NCI-H748 treated with DMSO at 0.1 percent for 48 hours (cell line): ENCODE measurements at places on chromosomes 1 and 21.

DNA sequence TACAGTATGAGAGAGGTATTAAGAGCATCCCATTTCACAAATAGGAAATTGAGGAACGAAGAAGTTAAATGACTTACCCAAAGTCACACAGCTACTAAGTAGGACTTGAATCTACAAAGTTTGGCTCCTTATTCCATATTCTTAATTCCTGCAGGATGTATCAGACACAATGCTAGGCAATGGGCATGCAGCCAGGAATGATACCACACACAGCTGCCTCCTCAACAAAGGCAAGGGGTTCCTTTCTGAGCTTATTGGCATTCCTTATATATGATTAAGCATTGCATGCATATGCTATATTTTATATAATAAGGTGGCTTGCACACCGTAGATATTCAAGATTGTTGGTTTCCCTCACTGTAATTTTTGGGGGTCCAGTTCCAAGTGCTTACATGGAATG, 34.2 kb upstream of the JUN start:
- DNase-seq: no peak

GRCh38 chr1:21801100-21801499, 11.0 kb upstream of the LDLRAD2 start:
- DNase-seq: no peak

GRCh38 chr1:89350298-89350697, 13.6 kb upstream of the GBP6 start:
- no peak for DNase-seq

DNA sequence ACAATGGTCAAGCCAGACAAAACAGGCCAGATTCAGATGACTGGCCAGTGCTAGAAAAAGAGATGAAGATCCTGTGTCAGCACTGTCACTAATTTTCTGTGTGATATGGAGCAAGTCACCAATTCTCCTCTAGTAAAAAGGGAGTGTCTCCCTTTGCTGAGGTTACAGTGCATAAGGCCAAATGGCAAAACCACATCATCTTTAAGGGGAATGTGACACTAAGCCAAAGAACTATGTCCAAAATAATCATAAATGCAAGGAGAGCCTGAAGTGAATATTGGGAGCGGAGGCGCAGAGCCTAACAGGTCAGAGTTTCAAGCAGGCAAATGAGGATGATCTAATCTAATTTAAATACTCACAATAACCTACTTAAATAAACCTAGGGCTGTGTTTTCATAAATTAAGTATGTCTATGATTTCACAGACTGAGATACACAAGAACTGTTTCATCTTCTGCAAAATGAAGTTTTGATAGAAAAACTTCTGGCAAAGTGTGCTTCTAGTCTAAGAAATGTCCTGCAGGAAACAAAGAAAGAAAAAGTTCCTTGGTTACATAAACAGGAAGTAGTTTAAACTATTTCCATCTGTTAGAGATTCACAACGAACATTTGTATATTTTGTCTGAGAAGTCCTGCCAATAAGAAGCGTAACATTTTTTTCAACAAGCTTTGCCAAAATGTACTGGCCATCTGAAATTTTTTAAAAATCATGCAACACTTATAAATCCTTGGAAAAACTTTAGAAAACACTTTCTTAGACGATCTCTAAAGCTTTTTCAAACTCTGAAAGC, 290.2 kb downstream of the LRRC40 start:
- DNase-seq: no peak

GRCh38 chr1:161258439-161259344, at the start of gene PCP4L1:
PCP4L1 (plus strand) TSS chr1:161258745; CDS start chr1:161258975, 230 bp downstream.
- peak; percentile 68 for DNase-seq

DNA sequence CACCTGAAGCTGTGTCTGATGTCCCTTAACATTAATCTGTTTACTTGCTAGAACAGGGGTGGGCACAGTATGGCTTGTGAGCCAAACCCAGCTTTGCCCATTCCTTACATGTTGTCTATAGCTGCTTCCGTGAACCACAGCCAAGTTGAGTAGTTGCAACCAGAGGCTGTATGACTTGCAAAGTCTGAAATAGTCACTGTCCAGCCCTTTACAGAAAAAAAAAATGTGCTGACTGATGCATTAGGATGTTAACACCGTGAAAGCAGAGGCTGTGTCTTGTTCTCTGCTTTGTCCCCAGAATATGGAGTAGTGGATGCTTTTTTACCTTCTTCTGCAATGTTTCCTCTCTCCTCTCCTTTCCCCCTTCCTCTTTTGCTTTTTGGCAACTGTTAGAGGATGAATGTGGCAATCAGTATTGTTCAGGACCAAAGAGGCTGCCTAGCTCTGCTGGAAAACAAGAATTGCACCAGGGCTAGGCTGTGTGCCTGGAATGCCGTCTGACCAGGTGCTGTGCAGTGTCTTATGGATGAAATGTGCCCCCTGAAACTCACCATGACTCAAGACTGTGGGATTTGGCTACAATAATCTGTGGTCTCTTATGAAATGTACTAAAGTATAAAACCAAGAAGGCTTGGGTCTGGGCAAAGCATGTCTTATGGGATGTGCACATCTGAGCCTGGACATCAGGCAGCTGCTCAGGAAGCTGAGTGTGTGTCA, 79.6 kb upstream of the GCLM start:
- DNase-seq: no peak

DNA sequence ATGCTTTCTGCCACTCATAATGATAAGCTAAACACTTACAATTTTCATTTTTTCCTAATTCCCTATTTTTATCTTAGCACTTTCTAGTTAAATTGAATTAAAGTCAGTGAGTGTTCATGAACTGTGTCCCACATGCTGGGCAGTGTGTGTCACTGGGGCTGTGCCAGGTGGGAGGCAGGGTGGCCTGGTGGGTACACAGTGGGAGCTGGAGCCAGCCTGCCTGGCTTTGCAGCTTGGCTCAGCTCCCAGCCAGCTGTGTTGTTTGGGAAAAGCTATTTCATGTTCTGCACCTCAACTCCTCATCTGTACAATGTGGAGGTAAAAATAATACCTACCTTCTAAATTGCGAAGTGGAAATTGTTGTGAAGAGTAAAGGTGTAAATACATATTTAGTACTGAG, 238.4 kb downstream of the PLA2G4A start:
- peak; percentile 62 for DNase-seq

DNA sequence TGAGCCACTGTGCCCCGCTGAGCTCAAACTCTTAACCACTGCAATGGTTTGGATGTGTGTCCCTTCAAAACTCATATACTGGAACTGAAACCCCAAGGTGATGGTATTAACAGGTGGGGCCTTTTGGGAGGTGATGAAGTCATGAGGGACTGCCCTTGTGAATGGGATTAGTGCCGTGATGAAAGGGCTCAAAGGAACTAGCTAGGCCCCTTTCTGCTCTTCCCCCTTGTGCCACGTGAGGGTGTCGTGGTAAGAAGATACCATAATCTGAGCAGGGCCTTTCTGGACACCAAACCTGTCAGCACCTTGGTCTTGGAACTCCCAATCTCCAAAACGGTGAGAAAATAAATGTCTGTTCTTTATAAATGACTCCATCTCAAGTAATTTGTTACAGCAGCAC, 45.5 kb upstream of the SPOCD1 start:
- DNase-seq: no peak

DNA sequence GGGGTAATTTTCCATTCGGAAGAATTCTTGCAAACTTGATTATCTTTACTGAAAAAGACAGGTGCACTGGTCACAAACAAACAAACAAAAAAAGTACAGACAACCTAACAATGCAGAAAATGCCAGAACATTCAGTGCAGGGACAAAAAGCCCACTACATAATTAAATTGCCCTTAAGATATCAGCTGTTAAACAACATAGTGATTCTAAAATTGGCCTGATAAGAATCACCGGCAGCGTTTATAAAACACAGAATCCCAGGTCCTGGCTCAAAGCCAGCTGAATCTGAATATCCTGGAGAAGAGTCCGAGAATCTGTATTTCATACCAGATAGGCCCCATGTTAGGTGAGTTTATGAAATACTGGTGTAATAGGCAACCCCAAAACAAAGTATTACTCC, 6.1 kb downstream of the PLPP3 start:
- DNase-seq: no peak
